Muscle of leg (tissue), 16 donors: ENCODE measurements at places on chromosomes 12 and 14. TPM values are rescaled to one million over a fixed set of nuclear protein-coding genes. Genes with fewer than 3 reads are reported as not detected.

Gene HOTAIR
- 2.2 TPM for polyA plus RNA-seq

Gene NXPH4
- 3.2 TPM for polyA plus RNA-seq

Gene ZDHHC22
- 0.32 TPM for polyA plus RNA-seq

Gene GMFB
- polyA plus RNA-seq, result 66.2 TPM

Gene OTX2
- polyA plus RNA-seq, result not detected

Gene SOAT2
- 0.12 TPM for polyA plus RNA-seq

Gene STON2
- 9.0 TPM for polyA plus RNA-seq

Gene MMAB
- 27.7 TPM for polyA plus RNA-seq

Gene NAA30
- polyA plus RNA-seq, result 25.0 TPM

Gene TMTC1
- 22.5 TPM for polyA plus RNA-seq

Gene GPATCH2L
- polyA plus RNA-seq, result 18.3 TPM

Gene NDRG2
- polyA plus RNA-seq, result 157 TPM

Gene CCDC197
- polyA plus RNA-seq, result 0.18 TPM

Gene CAMKK2
- 23.2 TPM for polyA plus RNA-seq
